Stomach (tissue), 19 donors: ENCODE measurements at places on chromosomes 7 and 10.

GRCh38 chr7:80876894-80877414 lies 41.9 kb downstream of the SEMA3C start:
- no peak for DNase-seq

GRCh38 chr10:2921956-2922680 lies 145.2 kb upstream of the PFKP start:
- no peak for DNase-seq

DNA sequence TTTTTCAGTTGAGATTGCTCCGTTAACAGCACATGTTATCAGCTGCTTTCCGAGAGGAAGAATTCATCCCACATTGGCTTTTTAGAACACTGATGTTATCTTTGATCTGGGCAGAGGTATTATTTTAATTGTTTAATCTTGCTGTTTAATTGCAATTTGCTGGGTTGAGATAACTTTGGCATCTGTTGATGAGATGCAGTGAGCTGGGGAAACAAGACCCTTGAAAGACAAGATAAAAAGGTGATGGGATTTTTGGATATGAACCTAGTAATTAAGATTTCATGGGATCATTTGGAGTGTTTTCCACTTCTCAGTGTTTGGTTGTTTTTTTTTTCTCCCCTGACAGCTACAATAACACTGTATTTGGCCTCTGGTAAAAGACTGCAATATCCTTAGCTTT lies 4.5 kb downstream of the CELF2 start:
- DNase-seq: no peak

DNA sequence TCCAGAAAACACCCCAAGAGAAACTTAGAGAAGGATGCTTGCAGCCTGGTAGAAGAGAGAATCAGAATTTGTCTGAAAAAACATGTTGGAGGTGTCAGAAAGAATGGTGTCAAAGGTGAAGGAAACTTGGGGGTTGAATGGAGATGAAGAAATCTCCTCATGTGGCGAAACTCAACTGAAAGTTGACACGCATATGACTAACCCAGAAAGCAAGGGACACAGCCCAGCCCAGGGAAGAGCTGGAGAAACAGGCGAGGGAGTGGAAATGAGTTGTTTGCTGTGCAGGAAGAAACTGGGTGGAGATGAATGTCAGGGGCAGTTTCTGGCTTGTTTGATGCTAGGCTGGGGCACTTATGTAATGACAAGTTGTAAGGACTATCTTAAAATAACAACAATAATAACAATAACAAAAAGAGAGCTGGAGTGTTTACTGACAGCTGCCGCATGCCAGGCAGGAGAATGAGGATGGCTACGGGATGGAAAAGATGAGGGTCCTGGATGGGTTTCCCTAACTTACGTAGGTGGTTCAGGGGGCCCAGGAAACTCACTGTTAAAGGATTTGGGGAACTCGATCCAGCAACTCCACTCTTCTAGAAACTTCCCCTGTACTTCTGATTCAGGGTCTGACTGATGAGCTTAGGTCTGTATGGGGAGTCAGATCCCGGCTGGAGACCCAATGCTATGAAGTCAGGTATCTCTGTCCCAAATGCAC lies 57.4 kb downstream of the MAP3K8 start:
- DNase-seq: no peak

DNA sequence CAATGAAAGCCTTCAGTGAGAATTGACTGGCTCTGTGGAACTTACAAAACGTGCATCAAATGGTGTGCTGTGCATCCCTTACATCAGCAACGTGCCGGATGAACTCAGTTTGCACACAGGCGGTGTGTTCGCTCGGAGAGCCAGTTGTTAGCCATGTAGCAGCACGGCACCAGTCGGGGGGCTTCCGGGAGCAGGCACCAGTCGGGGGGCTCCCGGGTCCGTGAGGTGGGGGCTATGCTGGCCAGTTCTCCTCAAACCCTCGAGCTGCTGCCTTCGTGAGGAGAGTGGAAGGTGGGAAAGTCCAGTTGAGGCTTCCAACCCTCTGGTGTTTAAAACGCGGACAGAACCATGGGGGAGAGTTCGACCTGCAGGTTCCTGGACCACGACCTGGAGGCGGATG lies 34.9 kb upstream of the UTF1 start:
- no peak for DNase-seq

DNA sequence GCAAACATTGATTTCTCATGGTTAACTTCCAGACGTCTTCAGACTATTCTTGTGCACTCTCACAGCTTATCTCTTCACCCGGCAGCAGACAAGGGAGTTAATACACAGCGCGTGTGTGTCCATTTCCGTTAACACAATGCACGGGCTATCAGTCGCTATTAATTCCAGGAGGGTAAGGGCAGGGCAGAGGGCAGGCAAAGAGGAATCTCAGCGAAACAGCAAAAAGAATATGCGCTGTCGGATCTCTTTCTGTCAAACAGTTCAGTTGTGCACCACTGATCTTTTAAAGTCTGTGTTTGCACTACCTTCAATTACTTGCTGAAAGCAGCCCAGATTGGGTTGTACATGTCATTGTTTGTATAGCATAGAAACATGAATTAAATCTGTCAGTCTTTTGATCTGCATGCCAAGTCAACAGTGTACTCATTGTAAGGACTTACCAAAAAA lies 41.1 kb upstream of the CABCOCO1 start:
- DNase-seq: peak; percentile 41

- no peak for DNase-seq
These were observed 119.9 kb downstream of the CREB5 start for GRCh38 chr7:28532181-28532580.

GRCh38 chr10:125411724-125412123 lies 251.4 kb upstream of the CTBP2 start:
- DNase-seq: no peak

DNA sequence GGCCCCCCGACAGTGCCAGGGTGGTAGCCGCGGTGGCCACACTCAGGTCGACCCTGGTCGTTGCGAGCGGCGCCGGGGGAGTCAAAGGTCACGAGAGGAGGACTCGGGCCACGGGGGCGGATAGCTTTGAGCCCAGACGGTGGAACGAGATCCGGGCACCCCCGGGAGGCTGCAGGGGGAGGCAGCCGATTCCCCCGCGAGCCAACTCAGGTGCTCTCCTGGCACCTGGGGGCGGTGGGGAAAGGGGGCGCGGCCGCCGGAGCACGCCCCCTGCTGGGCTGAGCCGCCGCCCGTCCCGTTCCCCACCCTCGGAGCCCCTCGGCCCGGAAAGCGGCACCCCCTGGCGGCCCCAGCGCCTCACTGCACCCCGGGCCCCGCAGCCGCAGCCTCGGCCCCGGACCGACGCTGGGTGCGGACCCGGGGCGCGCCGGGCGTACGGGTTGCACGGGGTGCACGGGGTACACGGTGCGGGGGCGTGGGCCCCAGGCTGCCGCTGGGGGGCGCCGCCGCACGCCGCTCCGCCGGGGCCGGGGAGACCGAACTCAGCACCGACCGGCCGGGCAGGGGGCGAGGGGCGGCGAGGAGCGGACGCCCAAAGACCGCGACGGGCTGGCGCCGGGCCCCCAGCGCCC lies 521 bp upstream of the NYAP1 start:
- DNase-seq: peak; percentile 92

GRCh38 chr7:129858490-129858889 lies 94.3 kb downstream of the UBE2H start:
- no peak for DNase-seq

GRCh38 chr10:22185586-22185985 lies 32.2 kb downstream of the EBLN1 start:
- no peak for DNase-seq

DNA sequence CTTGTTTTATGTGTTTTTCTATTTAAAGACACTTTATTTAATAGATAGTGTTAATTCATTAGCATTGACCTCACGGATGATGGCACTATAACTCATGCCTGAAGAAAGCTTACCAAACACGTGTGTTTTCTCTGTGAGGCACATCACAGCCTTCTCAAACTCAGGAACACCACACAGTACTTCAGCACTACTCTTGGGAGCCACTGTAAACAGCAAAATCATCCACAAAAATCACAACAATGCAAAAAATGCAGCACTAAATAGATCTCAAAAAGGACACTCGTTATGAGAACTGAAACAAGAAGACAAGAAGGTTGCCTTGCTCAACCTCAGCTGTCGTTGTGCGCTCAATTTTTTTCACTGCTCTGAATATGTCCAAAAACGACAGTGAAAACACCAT lies 12.0 kb upstream of the PARP12 start:
- no peak for DNase-seq

DNA sequence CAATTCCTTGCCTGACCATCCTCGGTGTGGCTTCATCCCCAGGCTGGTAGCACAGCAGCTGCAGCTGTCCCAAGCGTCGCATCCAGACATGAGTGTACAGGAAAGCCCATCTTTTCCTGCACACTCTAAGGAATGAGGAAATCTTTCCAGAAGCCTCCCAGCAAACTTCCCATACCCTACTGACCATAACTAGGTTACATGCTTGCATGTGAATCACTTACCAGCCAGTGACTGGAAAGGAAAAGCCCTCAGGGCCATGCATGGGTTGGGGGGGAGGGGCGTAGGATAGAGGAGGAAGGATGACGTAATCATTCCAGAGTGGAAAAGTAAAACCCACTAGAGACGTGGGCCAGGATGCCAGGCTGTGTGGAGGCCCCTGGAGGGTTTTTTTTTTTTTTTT lies 18.9 kb upstream of the ZNF212 start:
- DNase-seq: no peak

DNA sequence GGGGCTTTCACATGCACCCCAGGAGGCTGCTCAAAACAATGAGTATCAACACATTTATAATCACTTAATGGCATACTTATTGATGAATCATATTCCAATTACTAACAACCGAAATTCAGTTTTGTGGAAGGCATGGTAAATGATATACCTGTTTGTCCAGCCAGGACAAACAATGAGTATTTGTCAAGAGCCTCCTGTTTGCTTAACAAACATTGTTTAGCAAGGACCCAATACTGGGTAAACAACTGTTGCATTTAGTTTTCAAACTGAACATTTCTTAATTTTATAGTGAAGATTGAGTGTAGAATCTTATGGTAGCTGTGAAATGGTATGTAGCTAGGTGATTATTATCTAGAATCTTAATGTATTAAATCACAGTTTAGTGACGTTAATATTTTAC lies 473.7 kb downstream of the ATRNL1 start:
- no peak for DNase-seq

- no peak for DNase-seq
These were observed 95.8 kb upstream of the PODXL start for GRCh38 chr7:131652194-131652593.

DNA sequence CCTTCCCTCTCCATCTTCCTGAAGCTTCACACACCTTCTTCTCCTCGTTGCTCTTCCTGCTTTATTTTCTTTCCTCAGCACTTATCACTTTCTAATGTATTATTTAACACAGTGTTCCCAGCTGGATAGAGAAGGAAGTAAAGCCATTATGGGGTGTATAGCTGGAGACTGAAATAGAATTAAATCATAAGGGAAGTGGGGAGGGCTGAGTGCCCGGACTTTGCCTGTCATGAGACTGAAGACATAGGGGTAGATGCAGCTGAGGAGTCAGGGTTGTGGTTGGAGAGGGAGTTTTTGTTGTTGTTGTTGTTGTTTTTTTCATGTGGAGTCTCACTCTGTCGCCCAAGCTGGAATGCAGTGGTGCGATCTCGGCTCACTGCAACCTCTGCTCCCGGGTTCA lies 65.3 kb downstream of the GALNT11 start:
- no peak for DNase-seq

DNA sequence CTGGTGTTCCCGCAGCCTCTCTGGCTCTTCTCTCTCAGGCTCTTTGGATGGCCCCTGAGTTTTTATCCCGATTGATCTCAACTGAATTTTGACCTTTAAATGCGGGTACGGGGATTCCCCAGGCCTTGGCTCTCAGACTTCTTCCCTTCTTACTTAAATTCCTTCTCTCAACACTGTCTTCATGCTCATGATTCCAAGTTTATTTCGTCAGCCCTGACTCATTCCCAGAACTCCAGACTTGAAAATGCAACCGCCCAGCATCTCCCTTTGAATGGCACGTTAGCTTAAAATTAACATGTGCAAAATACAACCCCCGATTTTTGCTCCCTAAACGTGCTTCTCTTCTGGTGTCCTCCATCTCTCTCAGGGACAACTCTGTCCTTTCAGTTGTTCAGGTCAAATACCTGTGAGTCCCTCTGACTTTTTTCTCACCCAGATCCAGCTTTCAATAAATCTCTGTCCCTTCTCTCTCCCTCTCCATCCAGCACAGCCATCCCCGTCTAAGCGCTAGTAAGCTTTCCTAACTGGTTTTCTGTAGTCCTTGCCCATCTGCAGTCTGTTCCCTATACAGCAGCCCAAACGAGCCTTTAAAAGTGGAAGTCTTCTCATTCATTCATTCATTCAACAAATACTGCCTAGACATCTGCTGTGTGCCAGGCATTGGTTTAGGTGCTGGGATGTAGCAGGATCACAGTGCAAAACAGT lies 7.1 kb downstream of the HECW1 start:
- DNase-seq: peak; percentile 39

DNA sequence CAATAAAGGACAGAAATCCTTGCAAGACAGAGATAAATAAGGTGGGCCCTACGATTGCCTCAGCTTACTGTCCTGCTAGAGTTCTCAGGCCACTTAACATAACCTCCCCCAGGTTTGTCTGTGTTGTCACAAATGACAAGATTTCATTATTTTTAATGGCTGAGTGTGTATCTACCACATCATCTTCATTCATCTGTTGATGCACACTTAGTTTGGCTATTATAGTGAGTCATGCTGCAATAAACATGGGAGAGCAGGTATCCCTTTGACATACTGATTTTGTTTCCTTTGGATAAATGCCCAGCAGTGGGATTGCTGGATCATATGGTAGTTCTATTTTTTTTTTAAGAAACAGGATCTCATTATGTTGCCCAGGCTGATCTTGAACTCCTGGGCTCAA lies 60.6 kb downstream of the PRTFDC1 start:
- no peak for DNase-seq
